Occipital lobe (tissue), 3 donors: ENCODE measurements at places on chromosomes 11 and 22. TPM values are rescaled to one million over a fixed set of nuclear protein-coding genes. Genes with fewer than 3 reads are reported as not detected.

HEPN1 gene
- not detected for total RNA-seq

KRTAP5-10 gene
- not detected for total RNA-seq

GDPD4 gene
- not detected for total RNA-seq

OR10A2 gene
- total RNA-seq: not detected

DNA sequence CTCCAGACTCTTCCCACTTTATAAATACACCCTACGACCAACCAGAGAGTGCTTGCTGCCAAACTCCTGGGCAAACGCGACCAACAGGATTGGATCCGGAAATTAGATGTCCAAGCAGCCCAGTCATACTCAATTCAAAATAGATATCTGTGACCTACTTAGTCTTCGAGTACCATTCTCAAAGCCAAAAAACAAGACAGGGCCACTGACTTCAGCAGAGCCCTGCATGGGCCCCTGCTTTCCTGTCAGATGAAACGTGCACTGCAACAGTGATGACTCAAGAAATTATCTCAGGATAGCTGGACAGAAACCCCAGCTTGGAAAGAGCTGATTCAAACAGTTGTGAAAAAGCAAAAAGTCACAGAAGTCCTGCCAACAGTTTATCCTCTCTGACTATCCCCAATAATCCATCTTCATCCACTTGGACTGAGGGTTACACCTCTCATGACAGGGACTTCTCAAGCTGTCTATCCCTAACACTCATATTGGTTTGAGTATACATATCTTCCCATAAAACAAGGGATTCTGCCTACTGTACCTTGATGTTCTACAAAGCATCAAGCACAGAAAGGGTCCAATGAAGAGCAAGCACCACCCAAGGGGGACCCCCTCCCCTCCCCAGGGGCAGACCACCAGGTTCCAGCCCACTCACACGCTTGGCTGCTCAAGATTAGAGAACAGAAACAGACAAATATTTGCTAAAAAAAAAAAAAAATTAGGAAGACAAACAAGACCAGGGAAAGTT lies 17.4 kb downstream of the SMCO4 start:
- DNase-seq: no peak

GRCh38 chr22:46747646-46748045 lies 9.6 kb upstream of the CERK start:
- no peak for DNase-seq

GRCh38 chr11:130411223-130411622 lies 17.2 kb downstream of the ADAMTS8 start:
- DNase-seq: no peak

- no peak for DNase-seq
Observed at GRCh38 chr11:131172011-131172410, 198.4 kb upstream of the NTM start.

DNA sequence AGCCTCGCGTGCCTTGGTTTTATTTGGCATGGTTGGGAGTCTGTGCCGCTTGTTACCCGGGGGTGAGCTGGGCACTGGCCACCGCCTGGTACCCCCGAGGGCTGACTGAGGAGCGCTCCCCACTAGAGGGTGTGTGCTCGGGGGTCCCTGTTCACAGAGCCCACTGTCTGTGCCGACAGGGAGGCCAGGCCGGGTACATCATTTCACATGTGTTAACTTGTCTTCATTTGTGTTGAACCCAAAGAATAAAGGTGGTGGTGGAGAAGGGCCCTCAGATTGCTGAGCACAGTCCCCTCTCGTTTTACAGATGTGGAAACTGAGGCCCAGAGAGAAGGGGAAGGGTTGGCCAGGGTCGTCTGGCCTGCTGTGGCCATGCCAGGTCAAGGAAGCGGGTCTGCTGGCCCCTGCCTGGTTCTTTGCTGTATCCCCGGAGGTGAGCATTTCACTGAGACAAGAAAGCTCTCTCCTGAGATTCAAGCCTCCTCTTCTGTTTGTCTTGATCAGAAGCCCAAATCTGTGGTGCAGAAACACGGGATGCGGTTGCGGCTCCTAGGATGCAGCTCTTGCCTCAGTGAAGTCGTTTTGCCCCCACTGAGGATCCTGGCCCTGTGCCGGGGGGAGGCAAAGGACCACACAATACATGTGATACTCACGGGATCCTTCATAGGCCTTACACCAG lies 60.8 kb downstream of the FBLN1 start:
- no peak for DNase-seq

DNA sequence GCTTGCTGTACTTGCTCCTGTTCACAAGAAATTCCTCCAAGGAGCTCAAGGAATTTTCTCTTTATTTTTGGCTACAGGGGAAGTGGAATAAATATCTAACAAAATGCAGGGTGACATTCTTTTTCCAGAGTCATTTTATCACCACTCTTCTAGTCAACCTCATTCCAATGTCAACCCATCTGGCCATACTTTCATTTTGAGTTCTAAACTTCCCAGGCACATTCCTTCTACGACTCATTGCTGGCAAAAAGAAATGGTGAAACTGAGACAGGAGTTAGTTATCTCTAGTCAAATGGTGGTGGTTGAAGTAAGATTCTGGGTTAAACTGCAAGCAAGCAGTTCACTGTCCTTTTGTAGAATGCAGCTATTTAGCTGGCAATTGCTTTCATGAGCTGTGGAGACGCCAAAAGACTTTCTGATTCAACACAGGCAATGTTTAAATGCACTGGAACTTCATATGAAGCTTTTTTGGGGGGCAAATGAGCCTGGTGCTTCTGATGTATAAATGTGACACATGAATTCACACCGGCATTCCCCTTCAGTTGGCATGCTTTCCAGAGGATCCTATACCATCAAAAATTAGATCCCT lies 304.6 kb downstream of the CADM1 start:
- no peak for DNase-seq

DNA sequence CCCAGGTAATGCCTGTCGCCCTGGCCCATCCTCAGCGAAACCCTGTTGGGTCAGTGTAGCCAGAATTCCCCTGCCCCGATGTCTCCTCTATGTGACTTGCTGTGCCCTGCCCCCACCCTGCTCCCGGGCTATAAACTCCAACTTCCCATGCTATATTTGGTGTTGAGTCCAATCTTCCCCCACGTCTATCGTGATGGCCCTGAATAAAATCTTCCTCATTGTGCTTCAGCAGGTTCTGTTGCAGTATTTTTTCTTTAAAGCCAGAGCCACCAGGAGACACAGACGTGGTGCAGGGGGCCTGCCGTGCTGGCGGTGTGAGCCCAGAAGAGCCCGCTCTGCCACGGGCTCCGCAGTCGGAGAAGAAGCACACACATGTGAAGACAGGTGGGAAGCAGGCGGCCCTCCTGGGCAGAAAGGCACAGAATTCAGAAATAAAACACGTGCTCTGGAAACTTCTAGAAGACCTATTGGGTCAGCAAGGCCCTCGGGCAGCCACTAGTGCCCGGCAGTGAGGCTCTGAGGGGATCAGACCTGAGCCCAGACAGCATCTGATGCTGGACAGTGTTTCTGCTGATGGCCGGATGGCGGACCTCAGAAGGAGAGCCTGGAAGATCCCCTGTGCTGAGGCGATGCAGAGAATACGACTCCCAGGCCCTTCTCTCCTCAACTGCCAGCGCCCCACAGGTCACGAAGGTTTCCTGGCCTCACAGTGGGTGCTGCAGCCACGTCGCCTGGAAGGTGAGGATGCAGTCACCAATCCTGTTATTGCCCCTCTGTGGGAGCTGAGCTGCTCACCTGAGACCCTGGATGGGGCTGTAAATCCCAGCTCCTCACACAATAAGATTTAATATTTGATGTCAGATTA lies 501.9 kb downstream of the BRD1 start:
- DNase-seq: no peak

DNA sequence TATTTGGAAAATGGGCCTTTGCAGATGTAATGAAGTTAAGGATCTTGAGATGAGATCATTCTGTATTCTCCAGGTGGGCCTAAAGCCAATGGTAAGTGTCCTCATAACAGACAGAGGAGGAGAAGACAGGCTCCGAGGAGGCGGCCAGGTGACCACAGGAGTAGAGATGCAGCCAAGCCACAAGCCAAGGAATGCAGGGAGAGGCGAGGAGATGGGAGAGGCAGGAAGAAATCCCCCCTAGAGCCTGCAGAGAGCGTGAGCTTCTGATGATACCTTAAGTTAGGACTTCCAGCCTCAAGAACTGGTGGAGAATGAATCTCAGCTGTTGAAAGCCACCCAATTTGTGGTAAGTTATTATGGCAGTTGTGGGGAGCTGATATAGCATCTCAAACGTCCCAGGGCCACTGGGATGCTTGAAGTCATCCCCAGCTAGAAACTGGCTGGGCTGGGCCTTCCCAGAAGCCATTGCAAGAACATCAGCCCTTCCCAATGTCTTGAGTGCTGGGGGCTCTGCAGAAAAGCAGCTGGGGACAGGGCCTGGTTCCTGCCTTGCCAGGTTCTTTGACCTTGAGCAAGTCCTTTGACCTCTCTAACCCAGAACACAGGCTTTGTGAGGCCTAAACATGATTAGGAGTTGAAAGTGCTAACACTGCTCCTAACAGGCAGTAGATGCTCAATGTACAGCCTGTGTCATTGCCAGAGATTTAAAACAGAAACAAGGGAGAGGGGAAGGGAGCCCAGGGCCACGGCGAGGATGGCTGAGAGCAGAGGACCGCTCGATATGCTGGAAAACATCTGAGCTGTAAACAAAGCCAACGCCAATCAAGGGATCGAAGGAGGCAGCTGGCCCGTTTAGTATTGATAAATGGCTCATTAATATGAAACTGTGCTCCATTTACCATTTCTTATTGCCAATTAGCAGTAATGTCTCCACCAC lies 632.3 kb downstream of the TBC1D22A start:
- DNase-seq: no peak

DNA sequence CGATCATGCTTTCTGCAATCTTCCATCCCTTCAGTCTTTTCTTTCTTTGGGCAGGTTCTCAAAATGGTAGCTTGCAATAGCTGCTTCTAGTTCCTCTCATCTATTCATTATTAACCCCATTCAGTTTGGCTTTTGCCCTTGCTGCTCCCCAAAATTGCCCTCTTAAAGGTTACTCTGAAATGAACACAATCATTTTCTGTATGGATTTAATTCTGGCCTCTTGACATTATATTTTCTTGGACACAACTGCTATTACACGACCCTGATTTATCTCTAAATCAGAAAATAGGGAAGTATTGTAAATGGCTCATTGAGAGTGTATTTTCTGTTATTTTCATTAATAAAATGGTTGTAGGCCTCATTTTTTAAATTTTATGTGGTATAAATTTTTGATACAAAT lies at the start of gene ANGPTL5:
Gene ANGPTL5 (minus strand): TSS at position 101 of the 400 bp plus-strand sequence. CDS start 8,613 bp downstream, outside the sequence.
- no peak for DNase-seq

- DNase-seq: no peak
Observed at GRCh38 chr11:76208438-76209374, 2.4 kb upstream of the WNT11 start.

DNA sequence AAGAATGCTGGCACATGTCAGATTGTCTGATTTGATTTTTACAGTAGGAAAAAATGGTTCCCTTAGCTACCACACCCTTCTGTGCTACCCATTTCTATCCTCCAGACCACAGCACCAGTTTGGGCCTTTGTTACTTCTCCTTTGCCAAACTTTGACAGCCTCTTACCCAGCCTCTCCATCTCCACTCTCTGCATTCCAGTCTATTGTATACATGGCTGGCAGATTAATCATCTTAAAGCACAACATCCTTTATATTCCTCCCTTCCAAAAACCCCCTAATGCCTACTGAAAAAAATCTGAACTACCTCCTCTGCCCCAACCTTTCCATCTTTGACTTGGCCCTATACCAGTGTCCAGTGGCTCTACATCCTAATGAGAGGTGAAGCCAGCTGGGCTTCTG lies 10.8 kb upstream of the PANX1 start:
- DNase-seq: no peak

GRCh38 chr11:64343767-64344559 lies 4.0 kb downstream of the CCDC88B start:
- DNase-seq: no peak
